ENCODE measurements at places on chromosomes 13 and 19.

GRCh38 chr13:40061466-40062450, 406.3 kb downstream of the COG6 start:
- DNase-seq = no peak

DNA sequence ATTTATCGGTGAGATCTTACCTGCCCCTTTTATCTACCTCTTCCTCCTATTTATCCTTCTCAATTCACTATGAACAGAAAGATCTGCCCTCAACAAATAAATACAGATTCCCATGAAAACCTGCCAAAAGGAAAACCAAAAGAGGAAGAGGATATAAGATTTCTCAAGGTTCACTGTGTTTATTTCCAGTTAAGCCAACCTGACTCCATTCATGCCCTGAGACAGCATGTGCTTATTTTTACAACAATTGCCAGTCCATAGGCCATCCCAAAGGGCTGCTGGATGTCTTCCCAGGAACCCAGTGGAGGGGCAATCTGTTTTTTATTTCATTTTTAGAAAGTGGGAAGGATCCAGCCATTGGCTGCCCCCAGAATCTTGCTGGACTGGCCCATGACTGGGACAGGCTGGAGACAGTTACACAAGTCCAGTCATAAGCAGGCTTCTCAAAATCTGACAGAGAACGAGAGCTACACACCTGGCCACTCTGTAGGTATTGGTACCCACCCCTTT, 209.1 kb downstream of the IRS2 start:
- DNase-seq = no peak

DNA sequence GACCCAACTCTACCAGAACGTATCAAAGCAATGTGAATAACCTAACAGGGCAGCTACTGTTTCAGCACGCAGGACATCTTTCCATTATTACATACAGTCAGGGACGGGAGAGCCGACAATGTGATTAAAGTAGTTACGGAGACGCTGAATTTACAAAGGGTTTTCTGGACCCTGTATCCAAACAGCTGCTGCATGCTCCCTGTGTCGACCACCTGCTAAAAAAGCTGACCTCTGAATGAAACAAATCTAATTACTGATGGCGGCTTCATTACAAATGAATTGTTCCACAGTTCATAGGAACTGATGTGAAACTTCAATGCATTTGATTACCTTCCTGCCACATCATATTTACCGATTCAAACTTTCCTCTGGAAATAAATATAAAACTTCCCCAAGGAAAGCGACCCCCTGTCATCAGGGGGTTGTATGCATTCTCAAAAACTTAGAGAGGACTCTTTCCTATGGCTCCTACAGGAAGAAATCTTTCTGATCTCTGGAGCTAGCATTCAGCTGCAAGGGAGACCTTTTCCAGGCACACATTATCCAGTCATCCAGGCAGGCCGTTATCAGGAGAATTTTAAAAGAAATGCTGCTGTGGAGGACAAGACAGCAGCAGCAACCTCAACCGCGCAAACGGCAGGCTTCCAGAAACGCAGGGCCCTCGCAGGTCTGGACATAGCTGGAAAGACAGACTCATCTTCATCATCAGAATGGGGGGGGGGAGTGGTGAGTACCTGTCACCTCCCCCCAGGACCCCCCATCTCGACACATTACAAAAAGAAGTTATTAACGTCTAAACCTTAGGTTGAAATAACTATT, 3.1 kb downstream of the EFNB2 start:
- DNase-seq = no peak

GRCh38 chr13:29591310-29591709, 4.2 kb downstream of the SLC7A1 start:
- DNase-seq = no peak
